Fibroblast of skin of right quadriceps (primary cell): ENCODE measurements at places on chromosomes 1 and 21.

DNA sequence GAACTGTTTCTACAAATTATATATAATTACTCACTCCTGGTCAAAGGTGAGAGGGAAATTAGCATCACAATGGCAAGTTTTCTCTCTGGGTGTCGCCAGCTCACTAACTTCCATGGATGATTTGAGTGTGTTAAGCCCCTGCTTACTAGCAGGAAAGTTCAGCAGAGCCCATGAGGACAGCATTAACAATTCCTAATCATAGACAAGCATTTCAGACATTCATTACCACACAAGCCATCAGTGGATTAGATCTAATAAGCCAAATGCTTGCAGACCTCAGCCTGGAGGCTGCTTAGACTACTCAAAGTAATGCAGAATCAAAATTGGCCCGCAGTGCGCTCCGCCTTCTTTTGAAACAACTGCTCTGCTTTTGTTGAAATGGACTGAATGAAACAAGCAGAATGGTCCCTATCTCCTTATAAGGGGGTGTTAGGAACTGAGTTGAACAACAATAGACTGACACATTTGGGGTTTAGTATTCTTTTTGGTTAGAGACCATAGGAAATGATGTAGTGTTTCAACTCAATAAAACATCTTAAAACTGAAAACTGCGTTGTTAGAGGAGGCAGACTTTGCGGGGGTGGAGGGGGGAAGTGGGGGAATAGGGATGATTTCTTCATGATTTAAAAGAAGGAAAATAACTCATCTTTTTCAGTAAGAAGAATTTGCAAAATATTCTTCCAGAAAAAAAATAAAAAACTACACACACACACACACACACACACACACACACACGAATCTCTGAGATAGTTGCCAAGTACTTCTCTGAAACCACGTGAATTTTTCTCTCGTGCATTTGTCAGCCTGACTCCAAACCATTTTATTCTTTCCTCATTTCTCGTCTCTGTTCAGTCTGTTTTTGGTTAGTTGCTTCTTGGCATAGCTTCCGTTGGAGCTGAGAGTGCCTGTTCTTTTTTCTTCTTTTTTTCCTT lies 54.6 kb downstream of the GORAB start:
- DNase-seq = peak; percentile 81

DNA sequence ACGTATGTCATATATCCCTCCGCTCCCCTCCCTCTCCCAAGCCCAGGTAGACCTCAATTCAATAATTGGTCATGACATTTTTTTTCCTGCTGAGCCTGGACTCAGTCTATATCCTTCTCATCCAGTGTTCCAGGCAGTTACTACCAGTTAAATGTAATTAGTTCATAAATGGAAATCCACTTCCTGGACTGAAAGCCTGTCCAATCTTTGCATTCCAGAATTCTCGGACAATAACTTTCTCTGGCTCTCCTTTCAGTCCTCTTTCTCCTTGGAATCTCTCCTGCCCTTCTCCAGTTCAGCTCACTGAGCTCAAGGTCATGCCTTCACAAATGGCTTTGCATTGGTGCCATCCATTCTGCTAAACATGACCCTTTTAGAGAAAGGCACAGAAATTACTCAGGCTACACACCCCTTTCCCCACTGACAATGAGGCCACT lies 34.8 kb downstream of the VWA5B1 start:
- DNase-seq = no peak

DNA sequence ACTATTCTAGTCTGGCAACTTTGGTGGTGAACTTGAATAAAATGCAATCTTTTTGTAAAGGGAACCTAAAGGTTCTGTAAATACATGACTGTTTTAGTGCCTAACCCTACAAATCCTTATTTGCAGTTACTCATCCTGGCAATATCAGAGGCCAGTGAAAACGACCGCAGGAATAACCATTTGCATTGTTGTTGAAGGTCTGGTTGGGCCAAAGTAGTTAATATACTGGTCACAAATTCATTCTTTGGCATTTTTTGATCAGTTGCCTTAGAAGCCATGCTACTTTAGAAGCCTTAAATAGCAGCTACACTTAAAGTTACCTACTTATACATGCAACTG lies 93.7 kb downstream of the AHCTF1 start:
- DNase-seq = no peak

- peak; percentile 2 for DNase-seq
Observed at GRCh38 chr1:210446479-210446878, 117.8 kb downstream of the HHAT start.

- no peak for DNase-seq
Observed at GRCh38 chr1:225225681-225226080, 202.2 kb downstream of the LBR start.

DNA sequence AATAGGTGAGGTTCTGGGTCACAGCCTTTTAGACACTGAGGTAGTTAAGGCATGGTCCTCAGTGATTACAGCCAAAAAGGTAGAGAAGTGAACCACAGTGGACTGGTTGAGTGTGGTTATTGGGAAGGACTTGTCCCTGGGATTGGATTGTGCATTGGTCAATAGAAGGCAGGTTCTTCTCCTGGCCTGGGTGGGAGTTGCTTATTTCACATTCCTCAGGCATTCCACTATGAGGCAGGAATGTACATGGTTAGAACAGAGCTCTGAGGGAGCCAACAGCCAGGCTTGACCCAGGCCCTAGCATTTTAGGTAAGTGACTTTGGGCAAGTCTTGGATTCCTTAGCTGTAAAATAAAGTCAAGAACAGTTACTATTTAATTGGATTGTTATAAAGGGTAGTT lies 97.9 kb upstream of the MARK1 start:
- DNase-seq = peak; percentile 7

DNA sequence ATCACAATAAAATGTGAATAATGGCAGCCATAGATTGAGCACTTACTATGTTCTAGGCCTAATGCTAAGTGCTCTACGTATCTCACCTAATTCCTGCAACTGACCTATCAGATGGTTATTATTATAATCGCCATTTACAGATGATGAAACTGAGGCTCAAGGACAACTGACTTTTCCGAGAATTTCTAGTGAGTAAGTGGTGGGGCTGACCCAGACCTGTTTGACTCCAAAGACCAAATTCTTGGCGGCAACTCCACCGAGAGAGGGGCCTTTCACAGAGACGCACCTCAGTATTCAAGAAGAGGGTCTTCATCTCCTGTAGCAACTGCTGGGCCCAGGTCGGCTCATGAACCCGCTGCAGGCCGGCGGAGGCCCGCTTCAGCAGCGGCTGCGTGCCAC lies 573 bp downstream of the TMEM234 start:
- no peak for DNase-seq

DNA sequence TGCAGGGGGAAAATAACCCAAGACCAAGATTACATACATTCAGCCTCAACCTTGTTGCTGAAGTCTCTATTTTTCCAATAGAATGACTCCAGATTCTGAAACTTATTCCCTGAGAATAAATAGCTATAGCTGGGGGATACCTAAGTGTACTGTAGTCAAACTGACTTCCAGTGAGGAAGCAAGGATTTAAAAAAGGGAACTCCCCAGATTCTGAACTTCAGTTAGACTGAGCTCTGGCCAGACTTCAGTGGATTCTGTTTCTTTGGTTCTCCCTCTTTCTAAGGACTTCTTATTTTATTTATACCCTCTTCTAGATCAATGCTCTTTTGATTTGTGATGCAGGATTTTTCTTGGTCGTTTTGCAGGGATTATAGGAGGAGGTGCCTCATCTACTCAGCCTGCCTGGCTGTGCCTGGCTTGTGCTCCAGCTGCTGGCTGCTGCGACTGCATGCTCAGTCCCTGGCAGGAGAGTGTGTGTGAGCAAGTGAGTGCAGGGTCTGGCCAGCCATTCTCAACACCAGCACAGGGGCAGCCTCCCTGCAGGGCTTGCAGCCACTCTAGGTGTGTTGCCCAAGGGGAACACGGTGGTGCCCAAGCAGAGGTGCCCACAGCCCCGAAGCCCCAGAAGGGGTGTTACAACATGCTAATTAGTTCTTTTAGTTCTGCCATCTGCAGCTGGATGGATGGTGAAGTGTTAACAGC lies 43.0 kb downstream of the SPATA17 start:
- no peak for DNase-seq

- no peak for DNase-seq
Observed at GRCh38 chr1:234460652-234461051, 18.3 kb downstream of the TARBP1 start.

GRCh38 chr1:92795166-92795565 lies 10.3 kb upstream of the EVI5 start:
- DNase-seq = peak; percentile 65

- no peak for DNase-seq
Observed at GRCh38 chr1:38052750-38053415, 6.3 kb upstream of the POU3F1 start.

- peak; percentile 11 for DNase-seq
Observed at GRCh38 chr1:103459346-103459745, 66.2 kb upstream of the RNPC3 start.

GRCh38 chr1:201313086-201313485 lies 29.8 kb downstream of the PKP1 start:
- no peak for DNase-seq

- DNase-seq = peak; percentile 62
Observed at GRCh38 chr1:208988811-208989222, 594.7 kb upstream of the CAMK1G start.

DNA sequence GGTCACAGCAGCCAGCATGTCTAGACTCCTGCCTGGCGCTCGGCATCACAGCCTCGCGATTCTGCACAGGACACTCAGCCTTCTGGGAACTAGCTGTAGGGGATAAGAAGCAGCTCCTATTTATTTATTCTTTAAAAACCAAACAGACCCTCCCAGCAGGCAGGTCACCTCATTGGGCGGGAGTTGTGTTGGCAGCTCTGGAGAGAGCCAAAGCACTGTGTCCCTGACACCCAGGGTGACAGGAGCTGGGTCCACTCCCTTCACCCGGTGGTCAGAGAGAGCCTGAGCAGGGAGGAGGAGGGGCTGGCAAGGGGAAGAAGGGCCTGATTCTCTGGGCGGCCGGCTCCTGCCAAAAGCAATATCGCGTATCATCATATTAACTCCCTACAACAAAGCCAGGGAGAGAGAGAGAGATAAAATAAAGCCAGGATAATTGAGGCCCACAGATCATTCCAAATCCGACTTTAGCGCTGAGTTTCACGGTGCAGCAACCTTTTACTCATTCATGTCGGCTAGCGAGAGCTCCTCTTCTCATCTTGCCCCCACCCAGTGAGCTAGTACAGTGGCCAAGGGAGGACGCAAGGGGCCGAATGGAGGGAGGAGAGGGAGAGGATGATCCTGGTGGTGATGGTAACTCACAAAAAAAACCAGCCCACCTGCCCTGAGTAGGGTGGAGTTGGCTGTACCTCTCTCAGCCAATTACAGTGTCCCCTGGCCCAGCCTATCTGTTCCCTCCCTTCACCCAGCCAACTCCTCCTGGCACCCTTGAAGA lies 79.8 kb upstream of the IFFO2 start:
- no peak for DNase-seq

DNA sequence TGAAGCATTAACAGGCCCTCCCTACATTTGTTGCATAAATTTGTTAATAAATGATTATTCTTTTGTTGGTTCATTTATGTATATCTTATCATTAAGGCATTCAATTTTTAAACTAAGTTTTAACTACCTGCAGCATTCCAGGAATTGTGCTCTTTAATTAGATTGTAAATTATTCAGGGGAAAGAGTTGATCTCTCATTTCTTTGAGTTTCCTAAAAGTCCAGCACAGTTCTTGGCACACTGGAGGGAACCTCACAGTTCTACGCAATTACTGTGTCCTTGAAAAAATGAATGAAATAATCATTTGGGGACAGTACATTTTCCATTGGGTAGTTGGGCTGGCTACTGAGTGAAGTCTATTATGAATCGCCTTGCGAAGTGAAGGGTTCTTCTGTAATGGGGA lies 493 bp upstream of the STXBP3 start:
- no peak for DNase-seq

- DNase-seq = no peak
Observed at GRCh38 chr1:20029178-20029912, 40.6 kb upstream of the PLA2G5 start.

DNA sequence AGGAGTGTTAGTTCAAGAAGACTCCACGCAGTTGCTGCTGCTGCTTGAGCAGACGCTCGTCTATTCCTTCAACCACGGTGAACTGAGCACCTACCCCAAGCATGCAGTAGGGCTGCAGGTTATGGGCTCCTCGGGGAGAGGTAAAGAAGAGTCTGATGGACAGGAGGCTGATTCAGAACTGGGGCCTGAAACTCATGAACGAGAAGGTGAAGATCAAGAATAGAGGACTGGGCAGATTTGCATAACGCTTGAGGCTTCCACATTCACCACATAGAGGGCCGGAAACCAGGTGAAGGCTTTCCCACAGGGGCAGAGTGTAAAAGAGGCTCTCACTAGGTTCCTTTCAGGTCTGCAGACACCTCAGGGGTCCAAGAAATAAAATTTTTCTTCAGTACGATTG lies 9.1 kb downstream of the ABCA4 start:
- DNase-seq = no peak

DNA sequence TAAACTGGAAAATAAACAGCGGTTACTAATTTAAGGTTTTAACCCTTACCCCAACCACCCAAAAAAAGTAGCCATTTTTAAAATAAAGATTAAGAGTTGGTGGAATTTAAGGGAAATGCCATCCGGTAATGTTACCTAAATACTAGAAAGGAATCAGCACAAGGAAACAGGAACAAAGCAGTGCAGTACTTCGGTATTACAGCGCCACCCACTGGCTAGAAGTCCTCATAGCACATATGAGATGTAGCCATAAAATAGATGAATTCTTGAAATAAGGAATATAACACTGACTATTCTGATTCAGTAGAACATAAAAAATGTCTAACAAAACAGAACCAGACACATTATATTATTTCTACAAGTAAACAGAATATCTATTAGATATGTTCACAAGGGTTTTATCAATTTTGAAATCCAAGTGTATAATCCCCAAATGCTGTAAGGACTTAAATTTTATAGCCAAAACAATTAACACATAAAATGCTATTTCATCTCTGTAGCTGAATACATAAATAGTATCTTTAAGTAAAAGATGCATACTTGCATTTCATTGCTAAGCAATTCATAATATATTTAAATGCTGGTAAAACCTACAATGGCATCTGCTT lies 58.8 kb downstream of the FRRS1 start:
- peak; percentile 56 for DNase-seq

DNA sequence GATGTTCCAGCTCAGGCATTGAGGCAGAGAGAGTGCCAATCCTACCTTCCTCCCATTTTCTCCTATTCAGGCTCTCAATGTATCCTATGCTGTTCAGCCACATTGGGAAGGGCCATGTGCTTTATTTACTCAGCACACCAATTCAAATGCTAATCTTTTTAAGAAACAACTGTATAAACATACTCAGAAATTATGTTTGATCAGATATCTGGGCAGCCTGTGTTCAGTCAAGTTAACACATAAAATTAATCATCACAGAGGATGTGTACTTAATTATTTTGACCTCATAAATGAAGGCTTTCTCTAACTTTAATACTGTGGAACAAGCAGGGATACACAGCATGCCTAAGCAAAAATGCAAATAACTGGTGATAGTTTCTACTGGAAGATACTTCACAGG lies 149.8 kb downstream of the NCAM2 start:
- DNase-seq = no peak

GRCh38 chr1:97307151-97307550 lies 585.6 kb downstream of the PTBP2 start:
- DNase-seq = peak; percentile 5

- DNase-seq = no peak
Observed at GRCh38 chr1:67393240-67393639, 37.0 kb downstream of the SERBP1 start.
